ENCODE measurements at places on chromosomes 5 and 9.

GRCh38 chr5:96680759-96681470, 18.7 kb downstream of the CAST start:
- no peak overlapping the region for H3K27ac ChIP-seq
- DNase-seq: no peak
- H3K4me3 ChIP-seq: no peak overlapping the region

DNA sequence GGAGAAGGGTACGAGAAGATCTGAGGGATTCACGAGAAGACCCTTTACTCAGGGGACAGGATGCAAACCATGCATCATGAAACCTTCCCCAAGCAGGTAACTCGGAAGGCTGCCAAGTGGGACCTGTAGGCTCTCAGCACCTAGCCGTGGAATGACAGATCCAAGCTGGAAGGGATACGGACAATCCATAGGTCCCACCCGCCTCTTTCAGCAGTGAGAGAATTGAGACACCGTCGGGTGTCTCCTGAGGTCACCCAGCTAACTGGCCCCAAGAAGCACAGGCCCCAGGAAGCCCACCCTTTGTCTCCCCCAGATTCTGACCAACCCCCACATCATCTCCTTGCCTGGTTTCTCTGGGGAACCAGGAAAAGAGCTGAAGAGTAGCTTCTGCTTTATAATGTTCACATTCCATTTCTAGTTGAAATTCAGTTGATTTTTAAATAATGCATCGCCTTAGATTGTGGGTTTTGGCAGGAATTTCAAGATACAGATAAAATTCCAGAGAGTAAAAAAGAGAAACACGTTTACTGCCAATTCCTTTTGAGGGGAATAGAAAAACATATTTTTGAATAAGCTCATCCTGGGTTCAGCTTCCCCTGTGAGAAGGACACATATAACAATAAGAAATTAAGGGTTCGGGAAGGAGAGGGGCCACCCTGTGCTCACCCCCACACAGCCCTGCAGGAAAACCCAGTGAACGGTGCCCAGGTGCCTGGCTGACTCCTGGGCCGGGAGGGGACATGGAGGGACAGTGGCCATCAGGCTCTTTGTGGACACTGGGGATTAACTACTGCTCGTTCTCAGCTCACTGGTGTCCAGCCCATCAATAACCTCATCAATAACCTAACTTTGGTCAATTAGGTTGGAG, 51.1 kb downstream of the NSUN2 start:
- H3K27ac ChIP-seq: peak overlapping the region; percentile 62
- no peak for DNase-seq
- H3K36me3 ChIP-seq: no peaks in the 10 kb centered on the region
- H3K4me1 ChIP-seq: peaks cover 9% of the 10 kb centered on the region
- no peak overlapping the region for H3K4me3 ChIP-seq

DNA sequence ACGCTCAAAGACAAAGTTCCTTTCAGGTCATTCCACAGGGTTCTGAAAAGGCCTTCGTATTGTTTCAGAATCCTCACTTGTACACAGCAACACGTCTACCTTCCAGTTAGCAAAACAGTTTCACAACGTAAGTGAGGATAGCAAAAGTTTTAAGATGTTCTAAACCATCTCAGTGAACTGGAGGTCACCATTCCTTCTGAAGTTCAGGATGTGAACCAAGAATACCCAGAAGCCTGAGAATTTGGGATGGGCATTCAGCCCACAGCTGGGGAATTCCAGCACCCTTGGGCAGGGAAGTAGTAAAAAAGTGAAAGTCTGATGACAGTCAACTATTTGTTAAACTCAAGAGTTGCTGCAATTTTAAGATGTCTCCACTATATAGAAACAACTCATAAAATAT, 224.5 kb downstream of the BNC2 start:
- no peak overlapping the region for H3K27ac ChIP-seq
- H3K27me3 ChIP-seq: no peaks in the 10 kb centered on the region
- DNase-seq: no peak
- no peaks in the 10 kb centered on the region for H3K36me3 ChIP-seq

- DNase-seq: no peak
- H3K4me3 ChIP-seq: no peak overlapping the region
- H3K36me3 ChIP-seq: no peaks in the 10 kb centered on the region
- no peaks in the 10 kb centered on the region for H3K27me3 ChIP-seq
- no peak overlapping the region for H3K27ac ChIP-seq
- peaks cover 9% of the 10 kb centered on the region for H3K4me1 ChIP-seq
Measured at GRCh38 chr9:131700765-131701435, 39.0 kb downstream of the RAPGEF1 start.

GRCh38 chr5:53476531-53477480, 3.6 kb upstream of the FST start:
- no peaks in the 10 kb centered on the region for H3K36me3 ChIP-seq
- no peak for DNase-seq
- H3K27ac ChIP-seq: no peak overlapping the region
- peaks cover 2% of the 10 kb centered on the region for H3K4me1 ChIP-seq
- no peaks in the 10 kb centered on the region for H3K27me3 ChIP-seq
- H3K4me3 ChIP-seq: no peak overlapping the region

DNA sequence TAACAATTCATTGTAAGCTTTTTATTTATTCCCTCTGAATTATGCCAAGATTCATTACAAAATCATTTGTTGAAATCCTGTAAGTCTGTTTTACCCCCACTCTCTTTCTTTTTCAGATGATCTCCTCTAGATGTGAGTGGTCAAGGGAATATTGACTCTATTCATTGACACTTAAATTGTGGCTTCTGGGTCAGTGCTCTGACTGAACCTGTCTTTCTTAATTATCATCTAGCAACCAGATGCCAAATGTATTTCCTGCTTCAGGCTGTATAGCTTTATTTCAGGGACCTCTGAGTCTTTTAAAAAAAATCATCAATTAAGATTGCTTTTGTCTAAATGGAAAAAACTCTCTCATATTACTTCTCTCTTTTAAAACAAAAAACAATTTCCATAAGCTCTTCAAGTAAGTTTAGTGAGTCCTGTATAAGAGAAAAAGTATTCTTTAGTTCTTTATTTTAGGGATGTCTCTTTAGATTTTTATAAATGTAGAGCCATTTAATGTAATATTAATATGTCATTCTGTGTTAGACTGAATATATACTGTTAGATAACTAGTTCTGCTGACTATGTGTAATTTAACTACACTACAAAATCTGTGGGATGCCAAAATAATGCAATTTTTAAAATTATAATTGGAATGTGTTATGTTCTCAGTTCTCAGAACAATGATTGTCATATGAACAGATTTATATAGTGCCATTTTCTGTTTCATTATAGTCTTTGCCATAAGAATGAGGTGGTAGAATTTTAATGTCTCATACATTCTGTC, 645.8 kb upstream of the EDIL3 start:
- no peaks in the 10 kb centered on the region for H3K36me3 ChIP-seq
- no peak overlapping the region for H3K27ac ChIP-seq
- no peaks in the 10 kb centered on the region for H3K4me1 ChIP-seq

DNA sequence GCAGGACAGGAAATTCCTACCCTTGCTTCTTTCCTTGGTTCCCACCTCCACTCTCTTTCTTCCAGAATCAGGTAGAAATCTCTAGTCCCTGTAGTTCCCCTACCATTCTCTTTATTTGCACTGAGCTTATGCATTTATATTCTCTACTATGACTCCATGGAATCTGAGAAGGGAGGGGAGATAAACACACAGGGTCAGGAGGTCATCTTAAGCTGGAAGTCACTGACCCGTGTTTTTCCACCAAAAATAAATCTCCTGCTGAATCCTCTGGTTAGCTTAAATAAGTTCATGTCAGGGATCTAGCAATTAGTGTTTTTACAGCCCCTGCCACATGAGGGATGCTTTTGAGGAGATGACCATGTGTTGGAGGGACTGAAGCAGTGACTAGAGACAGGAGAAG, 3.7 kb downstream of the ACTL7B start:
- no peaks in the 10 kb centered on the region for H3K27me3 ChIP-seq
- no peaks in the 10 kb centered on the region for H3K36me3 ChIP-seq
- no peak overlapping the region for H3K4me3 ChIP-seq
- no peak for DNase-seq
- no peak overlapping the region for H3K27ac ChIP-seq
- peaks cover 5% of the 10 kb centered on the region for H3K4me1 ChIP-seq

GRCh38 chr5:169367861-169368260, 66.9 kb upstream of the SLIT3 start:
- no peak overlapping the region for H3K27ac ChIP-seq
- no peak overlapping the region for H3K4me3 ChIP-seq
- DNase-seq: no peak
- peaks cover 2% of the 10 kb centered on the region for H3K27me3 ChIP-seq

DNA sequence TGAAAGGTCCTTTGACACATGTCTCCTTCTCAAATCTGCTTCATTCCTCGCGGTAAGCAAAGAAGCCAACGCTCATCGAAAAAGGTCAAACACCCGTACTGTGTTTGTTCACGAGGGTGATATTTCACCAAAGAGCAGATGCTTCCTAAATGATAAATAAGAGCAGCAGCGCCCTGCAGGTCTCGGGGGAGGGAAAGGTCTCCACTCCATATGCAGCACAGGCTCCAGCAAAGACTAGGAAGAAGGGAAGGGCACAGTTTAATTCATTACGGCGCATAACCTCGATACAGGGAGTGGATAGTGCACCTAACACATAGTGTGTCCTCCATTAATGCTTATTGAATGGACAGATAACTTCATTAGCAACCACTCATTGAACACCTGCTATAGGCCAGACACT, 593.3 kb downstream of the CDK5RAP2 start:
- DNase-seq: no peak
- no peaks in the 10 kb centered on the region for H3K4me1 ChIP-seq
- H3K36me3 ChIP-seq: no peaks in the 10 kb centered on the region
- no peaks in the 10 kb centered on the region for H3K27me3 ChIP-seq

DNA sequence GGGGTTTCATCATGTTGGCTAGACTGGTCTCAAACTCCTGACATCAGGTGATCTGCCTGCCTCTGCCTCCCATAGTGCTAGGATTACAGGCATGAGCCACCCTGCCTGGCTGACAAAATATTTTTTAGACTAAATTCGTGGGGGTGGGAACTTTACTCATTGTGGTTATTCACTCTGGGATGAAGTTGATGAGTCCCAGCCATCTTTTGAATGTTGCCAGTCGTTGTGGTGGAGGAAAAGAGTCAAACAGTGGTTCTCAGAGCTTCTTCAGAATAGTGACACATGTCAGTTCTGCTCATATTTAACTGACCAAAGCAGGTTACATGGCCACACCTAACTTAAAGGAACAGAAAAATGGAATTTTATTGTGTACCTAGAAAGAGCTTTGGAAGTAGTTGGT, 6.9 kb downstream of the SREK1 start:
- DNase-seq: no peak
- no peak overlapping the region for H3K27ac ChIP-seq
- H3K4me1 ChIP-seq: peaks cover 4% of the 10 kb centered on the region
- no peak overlapping the region for H3K4me3 ChIP-seq

GRCh38 chr5:99316484-99316883, 387.7 kb upstream of the CHD1 start:
- no peaks in the 10 kb centered on the region for H3K4me1 ChIP-seq
- H3K27ac ChIP-seq: no peak overlapping the region
- no peak overlapping the region for H3K4me3 ChIP-seq
- H3K36me3 ChIP-seq: no peaks in the 10 kb centered on the region

DNA sequence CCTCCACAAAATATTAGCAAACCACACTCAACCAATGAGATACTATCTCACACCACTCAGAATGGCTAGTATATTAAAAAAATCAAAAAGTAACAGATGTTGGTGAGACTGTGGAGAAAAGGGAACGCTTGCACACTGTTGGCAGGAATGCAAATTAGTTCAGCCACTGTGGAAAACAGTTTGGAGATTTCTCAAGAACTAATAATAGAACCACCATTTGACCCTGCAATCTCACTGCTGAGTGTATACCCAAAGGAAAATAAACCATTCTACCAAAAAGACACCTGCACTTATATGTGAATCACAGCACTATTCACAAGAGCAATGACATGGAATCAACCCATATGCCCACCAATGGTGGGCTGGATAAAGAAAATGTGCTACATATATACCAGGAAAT, 393.5 kb downstream of the PDE4D start:
- H3K27ac ChIP-seq: no peak overlapping the region
- no peak for DNase-seq
- no peaks in the 10 kb centered on the region for H3K4me1 ChIP-seq
- H3K36me3 ChIP-seq: no peaks in the 10 kb centered on the region

GRCh38 chr9:7192266-7192665, 434.5 kb downstream of the KDM4C start:
- H3K36me3 ChIP-seq: no peaks in the 10 kb centered on the region
- no peaks in the 10 kb centered on the region for H3K4me1 ChIP-seq
- H3K27ac ChIP-seq: no peak overlapping the region

DNA sequence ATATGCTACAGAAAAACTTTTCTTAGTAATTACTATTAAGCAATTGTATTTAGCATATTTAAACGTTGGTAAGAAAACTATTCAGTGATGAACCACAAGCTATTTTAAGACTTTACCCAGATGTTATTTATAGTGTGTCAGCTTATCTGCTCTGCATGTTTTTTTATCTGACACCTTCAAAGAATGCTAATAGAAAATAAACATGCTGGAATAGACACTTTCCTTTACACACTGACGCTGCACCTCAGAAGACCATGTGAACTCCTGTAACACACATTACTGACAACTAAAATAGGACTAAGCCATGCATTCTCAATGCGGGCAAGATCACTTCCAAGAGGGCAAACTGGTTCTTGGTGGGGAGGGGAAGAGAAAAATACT, 38.3 kb downstream of the FNIP1 start:
- no peaks in the 10 kb centered on the region for H3K27me3 ChIP-seq
- H3K27ac ChIP-seq: no peak overlapping the region
- DNase-seq: no peak
- no peaks in the 10 kb centered on the region for H3K36me3 ChIP-seq

GRCh38 chr9:82192211-82192610, 203.6 kb downstream of the SPATA31D1 start:
- DNase-seq: no peak
- no peaks in the 10 kb centered on the region for H3K27me3 ChIP-seq
- no peaks in the 10 kb centered on the region for H3K4me1 ChIP-seq

GRCh38 chr5:103487218-103487617, 75.4 kb downstream of the NUDT12 start:
- no peaks in the 10 kb centered on the region for H3K27me3 ChIP-seq
- no peaks in the 10 kb centered on the region for H3K4me1 ChIP-seq
- no peak for DNase-seq
- H3K36me3 ChIP-seq: no peaks in the 10 kb centered on the region

All from ovary (tissue), 10 donors.